ENCODE measurements at places on chromosomes 12 and 14.

- no peak for DNase-seq
Measured at GRCh38 chr12:31331242-31331641, 5.3 kb upstream of the SINHCAF start.

- no peak for DNase-seq
Measured at GRCh38 chr14:105290621-105291346, 10.0 kb downstream of the BRF1 start.

DNA sequence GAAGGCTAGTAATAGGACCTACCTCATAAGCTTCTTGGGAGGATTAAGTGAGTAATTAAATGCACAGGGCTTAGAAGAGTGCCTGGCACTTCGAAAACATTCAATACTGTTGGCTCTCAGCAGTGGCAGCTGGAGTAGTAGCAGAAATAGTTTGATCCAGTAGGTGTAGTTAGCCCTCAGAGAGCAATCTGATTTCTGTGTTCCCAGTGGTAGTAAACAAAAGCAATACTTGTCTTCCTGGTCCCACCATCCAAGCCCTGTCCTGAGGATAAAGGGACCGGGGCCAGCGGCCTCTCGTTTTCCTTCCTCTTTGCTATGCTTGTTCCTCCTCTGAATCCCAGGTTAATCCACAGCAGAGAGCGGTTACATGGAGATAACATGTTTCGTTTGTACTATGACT, 131.6 kb downstream of the SAMD4A start:
- DNase-seq: no peak

DNA sequence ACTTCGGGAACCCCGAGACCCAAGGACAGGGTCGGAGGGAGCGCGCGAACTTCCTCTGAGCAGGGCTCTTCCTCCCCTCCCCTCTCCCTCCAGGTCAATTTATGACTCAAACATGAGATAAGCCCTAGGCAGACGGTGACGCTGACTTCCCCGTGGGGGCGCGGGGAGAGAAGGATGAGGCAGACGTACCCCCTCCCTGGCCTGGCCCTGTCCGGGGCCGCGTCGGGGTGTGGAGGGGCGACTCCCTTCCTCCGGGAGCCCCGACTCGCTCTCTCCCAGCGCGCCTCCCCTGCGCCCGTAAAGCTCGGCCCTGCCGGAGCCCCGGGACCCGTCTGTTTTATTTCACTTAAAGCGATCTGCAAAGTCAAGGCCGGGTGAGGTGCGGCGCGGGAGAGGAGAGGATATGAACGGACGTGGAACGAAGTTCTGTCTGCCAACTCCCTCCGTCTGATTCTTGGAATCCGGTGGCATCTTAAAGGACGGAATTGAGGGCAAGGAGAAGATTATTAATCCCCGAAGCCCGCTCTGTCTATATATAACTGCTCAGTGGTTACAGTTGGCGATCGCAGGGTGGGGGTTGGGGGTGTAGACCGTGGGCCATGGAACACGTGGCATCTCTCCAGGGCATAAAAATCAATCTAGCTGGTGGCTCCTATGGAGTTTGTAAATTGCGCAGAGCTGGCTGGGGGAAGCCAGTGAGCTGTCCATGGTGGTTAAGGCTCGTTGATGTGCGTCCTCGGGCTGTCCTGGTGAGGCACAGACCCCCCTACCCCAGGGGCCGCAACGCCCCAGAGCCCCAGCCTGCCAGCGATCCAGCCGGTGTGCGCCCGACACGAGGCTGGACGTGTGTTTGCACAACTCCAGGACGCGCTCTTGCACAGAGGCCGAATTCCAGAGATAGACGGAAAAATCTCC, 2.9 kb upstream of the PTHLH start:
- no peak for DNase-seq

- DNase-seq: no peak
Measured at GRCh38 chr12:127038761-127039160, 1228.2 kb upstream of the TMEM132C start.

DNA sequence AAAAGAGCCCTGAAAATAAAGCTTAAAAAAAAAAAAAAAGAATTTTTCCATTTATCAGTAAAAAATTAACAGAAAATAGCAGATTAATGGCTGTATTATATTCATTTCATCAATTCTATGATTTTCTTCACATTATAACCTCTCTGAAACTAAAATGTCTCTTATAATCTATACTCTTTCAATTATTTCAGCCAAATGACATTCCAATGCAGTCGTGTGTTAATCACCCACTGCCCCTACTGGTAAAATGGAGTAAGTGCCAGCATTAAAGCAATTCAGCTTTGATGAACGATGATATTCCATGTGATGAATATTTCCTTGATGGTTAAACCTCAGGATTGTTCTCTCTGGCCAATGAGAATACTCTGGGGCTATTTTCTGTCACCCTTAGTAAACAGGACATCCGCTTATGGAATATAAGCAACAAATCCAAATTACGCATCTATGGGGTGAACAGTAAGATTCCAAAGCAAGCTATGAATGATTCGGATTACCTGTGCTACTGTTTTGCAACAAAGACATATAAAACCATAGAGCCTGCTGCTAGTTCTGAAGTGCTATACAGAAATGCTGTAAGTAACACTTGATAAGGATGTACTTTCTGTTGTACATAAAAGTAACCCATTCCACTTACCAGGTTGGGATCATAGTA, 20.3 kb upstream of the SYCP3 start:
- peak; percentile 7 for DNase-seq

DNA sequence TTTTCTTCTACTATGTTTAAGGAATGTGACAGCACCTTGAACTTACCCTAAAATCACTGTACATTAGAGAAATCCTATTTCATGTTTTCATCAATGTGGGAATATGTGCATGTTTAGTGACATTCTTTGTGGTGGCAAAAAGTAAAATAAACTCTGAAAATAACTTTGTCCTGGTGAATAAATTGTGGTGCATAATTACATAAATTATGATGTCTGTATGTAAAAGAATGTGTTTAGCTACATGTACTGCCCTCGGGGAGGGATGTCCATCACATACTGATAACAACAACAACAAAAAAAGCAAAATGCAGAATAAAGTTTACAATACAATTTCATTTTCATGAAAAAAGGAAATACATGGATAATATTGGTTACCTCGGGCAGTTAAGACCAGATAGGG, 157.3 kb downstream of the METTL25 start:
- no peak for DNase-seq

- DNase-seq: peak; percentile 2
Measured at GRCh38 chr14:70282666-70283065, 76.8 kb downstream of the COX16 start.

DNA sequence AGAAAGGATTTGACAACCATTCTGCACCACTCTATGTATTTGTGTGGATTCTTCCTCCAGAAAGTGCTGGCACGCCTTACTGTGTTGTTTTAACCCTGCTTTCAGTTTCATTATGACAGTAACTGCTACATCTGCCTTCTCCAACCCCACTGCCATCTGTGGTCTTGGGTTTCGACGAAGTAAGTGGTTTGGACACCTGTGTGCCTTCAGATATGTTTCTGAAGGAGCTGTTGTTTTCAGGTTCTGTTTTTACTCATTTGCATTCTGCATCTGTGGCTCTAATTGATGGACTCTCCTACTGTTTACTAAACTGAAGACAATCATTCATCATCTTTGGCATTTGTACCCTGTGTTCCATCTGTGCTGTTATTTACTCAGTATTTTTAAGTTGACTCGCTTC, 4.1 kb downstream of the TSHR start:
- DNase-seq: no peak

DNA sequence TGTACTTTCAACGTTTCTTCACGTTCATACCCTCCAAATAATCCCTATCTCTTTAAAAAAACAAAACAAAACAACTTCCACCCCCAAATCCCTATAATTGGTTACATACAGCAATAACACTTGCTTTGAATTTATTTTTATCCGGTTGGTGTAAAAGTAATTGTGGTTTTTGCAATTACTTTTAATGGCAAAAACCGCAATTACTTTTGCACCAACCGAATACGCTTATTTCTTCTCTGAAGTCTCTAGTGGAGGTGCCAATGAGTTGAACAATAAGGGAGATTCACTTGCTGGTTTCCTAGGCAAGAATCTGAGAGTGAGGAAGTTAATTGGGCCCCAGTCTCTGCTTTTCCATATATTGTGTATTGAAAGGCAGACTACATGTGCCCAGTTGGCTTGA, 133.3 kb downstream of the DACT1 start:
- DNase-seq: no peak

DNA sequence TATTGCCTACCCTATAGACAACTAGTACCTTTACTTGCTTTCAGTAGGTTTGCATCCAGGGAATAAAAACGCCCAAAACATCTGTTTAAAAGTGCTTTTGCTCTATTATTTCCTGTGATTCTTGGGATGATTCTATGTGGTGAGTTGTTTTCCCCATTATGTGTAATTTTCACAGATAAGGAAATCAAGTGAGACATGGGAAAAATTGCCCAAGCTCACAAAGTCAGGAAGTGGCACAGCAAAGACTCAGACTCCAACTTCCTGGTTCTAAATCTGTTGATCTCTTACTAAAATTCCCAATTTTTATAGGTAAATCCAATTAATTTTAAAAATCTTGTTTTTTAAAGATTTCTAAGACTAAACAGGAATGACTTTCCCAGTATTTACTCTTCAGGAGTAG, 39.0 kb downstream of the NID2 start:
- no peak for DNase-seq

- DNase-seq: no peak
Measured at GRCh38 chr14:83217492-83217891, 1683.8 kb upstream of the SEL1L start.

- DNase-seq: no peak
Measured at GRCh38 chr14:22194664-22195063, 394.4 kb downstream of the DAD1 start.

GRCh38 chr14:105925615-105926372, 399.4 kb downstream of the TMEM121 start:
- DNase-seq: no peak

DNA sequence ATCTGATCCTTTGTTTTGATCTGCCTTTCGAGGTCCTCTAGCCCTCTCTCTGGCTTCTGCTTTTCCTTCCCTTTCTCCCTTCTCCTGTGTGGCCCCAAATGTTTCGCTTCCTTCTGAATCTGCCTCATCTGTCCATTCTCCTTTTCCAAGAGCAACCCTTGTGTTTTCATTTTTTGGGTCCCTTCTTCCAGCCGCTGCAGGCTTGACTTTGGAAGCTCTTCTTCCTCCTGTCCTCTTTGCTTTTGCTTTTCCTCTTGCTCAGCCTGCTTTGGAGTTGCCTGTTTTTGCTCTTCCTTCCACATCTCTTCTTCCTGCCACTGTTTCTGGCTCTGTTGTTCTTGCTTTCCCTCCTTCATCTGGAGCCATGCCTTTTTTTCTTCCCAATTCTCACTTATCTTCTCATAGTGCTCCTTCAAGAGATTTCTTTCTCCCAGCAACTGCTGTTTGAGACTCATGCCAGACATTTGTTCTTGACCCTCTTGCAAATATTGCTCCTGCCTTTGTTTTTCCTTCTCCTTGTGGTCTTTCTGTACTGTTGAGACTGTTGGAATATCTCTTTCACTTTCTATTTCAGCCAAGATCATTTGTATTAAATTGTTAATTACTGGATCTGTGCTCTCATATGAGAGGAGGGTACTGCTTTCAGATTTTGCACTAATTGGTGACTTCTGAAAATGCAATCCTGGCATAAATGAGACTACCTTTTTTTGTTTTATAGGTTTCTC, 42.4 kb downstream of the FAM186A start:
- DNase-seq: no peak

DNA sequence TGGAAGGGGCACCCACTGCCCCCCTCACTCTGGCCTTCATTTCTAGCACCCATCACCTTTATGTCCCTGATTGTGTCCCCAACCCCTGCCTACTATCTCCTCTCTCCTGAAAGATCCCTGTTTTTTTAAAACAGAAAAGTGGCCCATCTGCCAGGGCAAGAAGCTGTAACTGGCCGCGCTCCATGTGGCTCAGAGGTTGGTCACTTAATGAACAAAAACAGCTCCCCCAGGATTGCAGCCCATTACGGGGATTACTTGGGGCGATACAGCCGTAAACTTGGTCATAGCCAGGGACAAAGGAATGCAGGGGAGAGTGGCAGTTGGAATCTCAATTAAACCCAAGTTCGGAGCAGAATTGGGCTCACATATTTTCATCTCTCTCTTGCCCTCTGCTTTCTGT, 34.8 kb upstream of the VSX2 start:
- DNase-seq: no peak

GRCh38 chr14:36517242-36518030, 2.6 kb downstream of the NKX2-1 start:
- DNase-seq: no peak

DNA sequence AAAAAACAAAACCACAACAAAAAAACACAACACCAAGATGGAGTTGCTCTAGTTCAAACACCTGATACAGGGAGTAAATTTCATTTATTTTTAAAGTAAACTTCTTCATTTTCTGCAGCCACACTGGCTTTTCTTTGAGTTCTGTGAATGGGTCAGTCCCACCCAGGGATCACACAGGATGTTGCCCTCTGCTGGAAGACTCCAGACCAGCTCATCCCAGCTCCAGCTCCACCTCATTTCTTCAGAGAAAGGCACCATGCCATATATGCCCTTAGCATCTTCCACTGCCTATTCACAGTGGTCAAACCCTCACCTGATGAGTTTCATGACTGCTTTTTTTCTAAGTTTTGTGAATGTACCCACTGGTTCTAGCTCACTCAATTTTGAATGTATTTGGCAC, 8.0 kb downstream of the GLIPR1 start:
- no peak for DNase-seq

All from NCI-H526 treated with DMSO at 0.1 percent for 48 hours (cell line).